ENCODE measurements at places on chromosomes 3 and 15.

DNA sequence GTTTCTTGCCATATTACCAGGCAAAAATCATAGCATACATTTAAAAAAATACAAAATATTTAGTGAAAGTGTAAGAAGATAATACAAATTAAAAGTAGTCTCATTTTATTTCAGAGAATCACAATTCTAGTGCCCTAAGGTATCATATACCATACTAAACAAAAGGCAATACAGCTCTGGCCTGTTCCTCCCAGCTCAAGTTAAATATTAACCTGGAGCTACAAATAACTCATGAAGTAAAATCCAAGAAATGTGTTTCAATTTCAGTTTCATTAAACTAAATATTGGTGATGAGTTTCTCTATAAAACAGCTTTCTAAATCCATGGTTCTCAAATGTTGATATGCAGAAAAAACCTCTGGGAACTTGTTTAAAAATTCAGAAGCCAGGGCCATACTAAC is 67.7 kb downstream of the INO80 start:
- no peak for DNase-seq

DNA sequence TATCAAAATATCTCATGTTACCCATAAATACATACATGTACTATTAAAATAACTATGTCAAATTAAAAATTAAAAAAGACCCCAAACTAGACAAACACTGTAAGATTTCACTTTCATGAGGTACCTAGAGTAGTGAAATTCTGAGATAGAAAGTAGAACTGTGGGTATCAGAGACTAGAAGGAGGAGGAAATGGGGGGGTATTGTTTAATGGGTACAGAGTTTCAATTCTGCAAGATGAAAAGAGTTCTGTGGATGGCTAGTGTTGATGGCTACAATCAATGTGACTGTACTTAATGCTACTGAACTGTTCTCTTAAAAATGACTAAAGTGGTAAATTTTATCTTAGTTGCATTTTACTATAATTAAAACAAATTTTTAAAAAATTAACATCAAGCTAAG is 36.6 kb downstream of the RFX7 start:
- peak; percentile 67 for DNase-seq

DNA sequence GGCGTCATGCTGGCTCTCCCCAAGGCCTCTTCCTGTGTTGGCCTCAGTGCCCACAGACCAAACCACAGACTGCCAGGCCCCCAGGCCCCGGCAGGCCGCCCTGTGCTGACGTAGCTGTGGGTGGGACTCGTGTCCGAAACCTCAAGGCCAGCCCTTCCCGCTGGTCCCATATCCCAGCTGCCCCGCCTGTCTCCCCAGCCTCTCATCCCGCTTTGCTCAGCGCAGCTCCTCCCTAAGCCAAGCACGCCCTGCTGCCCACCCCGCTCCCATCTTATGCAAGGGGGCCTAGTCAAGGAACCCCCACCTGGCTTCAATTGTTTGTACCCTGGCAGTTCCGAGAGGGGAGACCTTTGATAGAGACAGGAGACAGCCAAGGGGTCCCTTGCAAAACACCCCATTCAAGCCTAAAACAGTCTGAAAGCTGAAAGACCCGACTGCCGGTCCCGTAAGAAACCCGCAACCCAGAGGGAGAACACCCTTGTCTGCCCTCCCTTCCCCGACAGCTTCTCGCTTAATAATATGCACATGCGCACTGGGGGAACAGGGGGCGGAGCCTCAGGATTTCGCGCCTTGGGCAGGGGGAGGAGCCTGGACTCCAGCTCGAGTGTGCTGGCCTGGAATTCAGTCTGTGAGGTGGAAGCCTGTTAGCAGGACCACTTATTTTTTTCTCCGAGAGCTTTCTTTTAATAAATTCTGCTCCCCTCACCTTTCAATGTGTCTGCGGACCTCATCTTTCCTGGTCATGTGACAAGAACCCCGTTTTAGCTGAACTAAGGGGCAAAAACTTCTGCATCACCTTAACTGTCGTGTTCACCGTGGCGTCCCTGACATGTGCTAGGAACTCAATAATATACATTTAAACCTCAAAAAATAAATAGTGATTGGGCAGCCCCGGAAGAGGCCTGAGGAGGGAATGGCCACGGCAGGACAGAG is 17.2 kb downstream of the TNFAIP8L3 start:
- peak; percentile 80 for DNase-seq

DNA sequence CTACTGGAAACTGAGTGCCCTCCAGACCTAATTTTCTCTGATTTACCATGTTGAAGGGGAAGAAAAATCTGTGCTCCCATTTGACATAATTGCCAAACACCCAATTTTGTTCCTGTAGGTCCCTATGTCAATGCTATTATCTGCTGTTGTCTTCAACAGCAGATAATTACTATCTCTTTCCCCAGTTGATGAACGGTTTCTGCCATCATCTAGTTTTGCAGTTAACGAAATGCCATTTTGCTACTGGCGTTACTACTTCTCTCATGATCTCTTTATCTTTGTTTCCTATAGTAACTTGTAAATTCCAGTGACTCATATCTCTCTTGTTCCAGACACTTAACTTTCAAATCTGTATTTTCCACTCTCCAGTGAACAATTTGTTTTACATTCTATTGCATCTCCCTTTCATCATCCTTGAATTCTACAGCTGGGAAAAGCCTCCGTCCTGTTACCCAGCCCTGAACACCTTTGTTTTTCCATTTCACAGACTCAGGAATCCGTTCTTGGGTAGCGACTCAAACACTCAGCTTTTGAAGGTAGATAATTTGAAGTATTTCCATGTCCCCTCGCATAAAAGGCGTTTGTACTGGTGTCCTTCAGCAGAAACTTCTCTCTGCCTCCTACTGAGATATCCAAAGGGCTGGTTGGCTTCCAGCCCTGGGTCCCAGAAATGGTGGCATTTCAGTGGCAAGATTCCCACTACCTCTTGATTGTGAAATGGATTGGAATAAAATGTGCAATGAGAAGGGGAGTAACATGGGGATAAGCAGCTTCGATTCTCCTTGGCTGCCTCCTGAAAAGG is 111.7 kb downstream of the FOXB1 start:
- DNase-seq: no peak

GRCh38 chr3:17552351-17552750 is 190.1 kb downstream of the TBC1D5 start:
- no peak for DNase-seq

DNA sequence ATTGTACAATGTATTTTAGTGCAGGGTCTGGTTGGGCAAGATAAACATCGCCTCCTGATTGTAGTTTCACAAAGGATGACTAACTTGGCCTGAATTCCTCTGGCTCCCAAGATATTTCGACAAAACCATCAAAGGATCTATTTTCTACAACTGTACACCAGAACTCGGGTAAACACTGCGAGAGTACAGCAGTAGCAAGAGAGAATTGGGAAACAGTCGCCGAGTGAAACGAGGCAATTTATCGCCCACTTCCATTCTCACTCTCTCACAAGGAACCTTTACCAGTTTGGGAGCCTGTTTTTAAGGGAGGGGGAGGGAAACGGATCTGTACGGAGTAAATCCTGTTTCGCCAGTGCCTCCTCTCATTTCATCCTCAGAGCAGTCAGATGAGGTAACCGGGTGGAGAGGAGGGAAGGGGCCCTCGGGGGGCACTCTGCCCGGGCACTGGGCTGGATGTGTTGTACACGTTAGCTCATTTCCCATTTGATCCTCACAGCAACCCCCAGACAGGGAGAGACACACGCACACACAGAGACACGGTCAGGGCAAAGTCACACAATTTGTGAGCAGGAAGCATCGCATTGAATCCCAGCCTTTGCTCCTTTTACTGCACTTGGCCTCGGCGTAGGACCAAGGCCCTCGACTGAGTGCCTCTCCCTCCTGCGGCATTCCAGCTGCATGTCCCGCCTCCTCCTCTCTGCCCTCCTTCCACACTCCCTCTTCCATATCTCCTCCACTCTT is 120.1 kb downstream of the LIPC start:
- peak; percentile 21 for DNase-seq

DNA sequence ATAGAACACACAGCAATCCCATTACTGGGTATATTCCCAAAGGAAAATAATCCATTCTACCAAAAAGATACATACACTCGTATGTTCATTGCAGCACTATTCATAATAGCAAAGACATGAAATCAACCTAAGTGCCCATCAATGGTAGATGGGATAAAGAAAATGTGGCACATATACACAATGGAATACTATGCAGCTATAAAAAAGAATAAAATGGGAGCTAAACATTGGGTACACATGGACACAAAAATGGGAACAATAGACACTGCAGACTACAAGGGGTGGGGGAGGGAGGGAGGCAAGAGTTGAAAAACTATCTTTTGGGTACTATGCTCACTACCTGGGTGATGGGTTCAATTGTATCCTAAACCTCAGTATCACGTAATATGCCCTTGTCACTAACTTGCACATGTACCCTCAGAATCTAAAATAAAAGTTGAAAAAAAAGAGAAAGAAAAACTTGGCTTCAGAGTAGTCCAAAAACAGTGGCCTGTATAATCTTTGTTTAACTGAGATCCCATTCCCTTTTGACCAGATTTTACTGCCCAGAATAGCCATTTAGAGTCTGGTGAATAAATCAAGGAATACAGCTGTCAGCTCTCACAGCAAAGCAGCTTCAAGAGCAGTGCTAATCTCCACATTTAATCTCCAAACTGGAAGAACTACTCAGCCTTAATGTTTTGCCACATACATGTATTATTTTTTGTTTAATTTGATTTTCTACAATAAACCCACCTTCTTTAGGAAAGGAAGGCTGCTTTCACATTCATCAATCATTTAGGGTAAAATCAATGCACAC is 54.5 kb upstream of the XRN1 start:
- no peak for DNase-seq

DNA sequence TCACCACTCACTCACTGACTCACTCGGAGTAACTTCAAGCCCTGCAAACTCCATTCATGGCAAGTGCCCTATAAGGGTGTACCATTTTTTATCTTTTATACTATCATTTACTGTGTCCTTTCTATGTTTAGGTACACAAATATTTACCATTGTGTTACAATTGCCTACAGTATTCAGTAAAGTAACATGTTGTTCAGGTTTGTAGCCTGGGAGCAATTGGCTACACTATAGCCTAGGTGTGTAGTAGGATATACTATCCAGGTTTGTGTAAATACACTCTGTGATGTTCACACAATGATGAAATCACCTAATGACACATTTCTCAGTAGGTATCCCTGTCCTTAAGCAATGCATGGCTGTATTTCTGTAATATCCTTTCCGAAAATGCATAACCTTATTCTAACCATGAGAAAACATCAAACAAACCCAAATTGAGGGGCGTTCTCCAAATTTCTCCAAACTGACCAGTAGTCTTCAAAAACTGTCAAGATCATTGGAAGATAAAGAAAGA is 17.9 kb upstream of the CNOT10 start:
- no peak for DNase-seq

GRCh38 chr3:122916084-122916483 is 111.5 kb downstream of the SEMA5B start:
- no peak for DNase-seq

- no peak for DNase-seq
These were observed 22.2 kb downstream of the UACA start for GRCh38 chr15:70741107-70741531.

DNA sequence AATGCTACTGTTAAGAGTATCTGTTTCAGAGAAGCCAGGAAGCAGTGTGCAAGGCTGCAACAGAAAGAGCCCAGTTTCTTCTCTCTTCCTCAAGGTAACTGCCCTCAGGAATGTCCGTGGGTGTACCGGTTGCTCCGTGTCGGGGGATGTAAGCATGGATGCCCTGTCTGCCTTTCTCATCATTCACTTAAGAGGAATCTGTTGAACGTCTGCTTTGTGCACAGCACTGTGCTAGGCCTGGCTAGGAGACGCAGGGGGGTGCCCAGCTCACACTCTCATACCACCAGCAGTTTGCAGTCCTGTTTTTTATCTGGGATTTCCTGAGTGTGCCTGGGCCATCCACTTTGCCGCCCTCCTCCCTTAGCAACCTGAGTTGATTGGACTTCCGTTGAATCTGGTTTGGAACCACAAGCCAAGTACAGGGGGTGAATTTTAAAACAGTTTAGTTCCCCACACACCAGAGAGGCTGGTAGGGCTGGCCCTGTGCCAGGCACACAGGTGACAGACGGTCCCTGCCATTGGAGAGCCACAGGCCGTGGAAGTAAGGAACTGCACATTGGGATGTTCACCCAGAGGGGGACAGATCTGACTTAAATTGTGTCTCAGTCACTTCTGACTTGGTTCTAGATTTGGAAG is 11.2 kb downstream of the BOC start:
- DNase-seq: no peak

DNA sequence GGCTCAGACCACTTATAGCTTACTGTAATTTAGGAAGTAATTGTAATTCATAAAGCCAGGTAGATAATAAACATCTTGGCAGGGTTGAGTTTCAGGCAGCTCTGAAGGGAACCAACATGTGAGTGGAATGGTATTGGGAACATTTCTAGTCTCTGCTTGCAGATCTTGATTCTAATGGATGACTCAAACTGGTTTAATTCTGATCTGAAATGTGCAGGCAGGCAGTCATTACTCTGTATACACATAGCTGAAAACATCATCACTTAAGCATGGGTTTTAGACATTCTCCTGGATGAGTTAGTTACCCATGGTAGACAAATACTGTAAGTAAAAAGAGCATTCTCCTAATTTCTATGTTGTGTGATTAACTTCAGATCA is 317.0 kb upstream of the TPRG1 start:
- no peak for DNase-seq

- no peak for DNase-seq
These were observed 412.7 kb downstream of the CNTN4 start for GRCh38 chr3:2511356-2511755.

DNA sequence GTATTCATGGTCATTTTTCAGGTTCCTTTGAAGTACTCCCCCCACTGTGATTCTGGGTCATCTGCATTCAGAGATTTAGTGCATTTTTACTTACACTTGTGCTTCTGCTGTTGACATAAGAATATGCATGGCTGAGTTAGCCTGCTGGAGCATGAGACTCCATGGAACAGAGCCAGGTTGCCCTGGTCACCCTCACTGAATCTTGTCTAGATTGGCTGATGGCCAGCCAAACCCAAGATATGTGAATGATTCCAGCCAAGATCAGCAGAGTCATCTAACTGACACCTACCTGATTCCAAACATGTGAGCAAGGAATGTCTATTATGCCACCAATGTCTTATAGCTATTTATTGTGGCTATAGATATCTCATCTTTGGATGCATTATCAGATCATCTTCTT is 25.1 kb downstream of the DTWD1 start:
- DNase-seq: no peak

DNA sequence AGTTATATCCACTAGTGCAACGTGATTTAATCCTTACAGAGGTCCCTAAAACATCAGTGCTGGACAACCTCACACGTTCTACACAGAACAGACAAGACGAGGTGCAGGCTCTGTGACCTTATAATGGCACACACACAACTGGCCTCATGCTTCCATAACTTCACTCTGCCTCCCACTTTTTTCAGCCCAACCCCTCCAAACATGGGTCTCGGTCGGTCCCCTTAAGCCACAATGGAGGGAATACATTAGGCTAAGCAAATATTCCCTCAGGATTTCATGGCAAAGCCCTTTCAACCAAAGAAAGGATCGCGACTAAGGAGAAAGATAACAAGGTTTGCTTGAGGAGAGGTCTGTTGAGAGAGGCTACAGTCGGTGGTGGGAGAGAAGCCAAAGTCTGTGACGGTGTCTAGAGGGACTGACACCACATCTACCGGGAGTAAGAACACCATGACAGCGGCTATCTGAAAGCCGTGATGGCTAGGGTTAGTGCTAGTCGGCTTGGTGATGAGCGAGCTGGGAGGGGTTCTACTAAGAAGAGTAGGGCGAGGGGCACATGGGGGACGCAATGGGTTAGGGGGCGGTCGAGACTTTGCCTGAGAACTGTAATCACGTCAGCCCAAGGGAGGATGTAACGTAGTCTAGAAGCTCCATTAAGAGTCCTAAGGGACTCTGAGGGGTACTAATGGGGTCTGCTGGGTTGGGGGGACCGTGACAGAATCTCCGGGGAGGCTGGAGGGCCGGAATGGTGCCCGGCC is 1.0 kb downstream of the MYO9A start:
- DNase-seq: peak; percentile 16

Data from GM12865 (cell line).